ENCODE measurements at places on chromosomes 6 and 20.
A peak's percentile ranks its signal among the peaks of the same experiment; 100 is the strongest.

DNA sequence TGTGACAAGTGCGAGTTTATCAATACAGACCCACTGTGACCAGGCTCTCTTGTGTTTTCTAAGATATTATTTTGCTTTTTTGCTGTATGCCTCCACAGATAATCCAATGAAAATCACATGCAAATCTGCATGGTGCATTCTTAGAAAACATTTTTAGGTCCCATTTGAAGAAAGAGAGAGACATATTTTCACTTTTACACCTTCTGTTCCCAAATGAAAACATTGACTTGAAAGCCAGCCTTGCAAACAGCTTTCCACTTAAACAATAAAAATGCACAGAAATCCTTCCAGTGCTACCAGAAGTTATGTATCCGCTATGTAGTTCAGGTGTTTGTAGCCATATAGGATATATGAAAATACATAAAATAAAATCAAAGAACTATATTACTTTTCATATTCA lies 618.0 kb downstream of the CDH26 start:
- no peak for DNase-seq

GRCh38 chr20:58432186-58432954 lies 43.3 kb downstream of the VAPB start:
- no peak for DNase-seq

DNA sequence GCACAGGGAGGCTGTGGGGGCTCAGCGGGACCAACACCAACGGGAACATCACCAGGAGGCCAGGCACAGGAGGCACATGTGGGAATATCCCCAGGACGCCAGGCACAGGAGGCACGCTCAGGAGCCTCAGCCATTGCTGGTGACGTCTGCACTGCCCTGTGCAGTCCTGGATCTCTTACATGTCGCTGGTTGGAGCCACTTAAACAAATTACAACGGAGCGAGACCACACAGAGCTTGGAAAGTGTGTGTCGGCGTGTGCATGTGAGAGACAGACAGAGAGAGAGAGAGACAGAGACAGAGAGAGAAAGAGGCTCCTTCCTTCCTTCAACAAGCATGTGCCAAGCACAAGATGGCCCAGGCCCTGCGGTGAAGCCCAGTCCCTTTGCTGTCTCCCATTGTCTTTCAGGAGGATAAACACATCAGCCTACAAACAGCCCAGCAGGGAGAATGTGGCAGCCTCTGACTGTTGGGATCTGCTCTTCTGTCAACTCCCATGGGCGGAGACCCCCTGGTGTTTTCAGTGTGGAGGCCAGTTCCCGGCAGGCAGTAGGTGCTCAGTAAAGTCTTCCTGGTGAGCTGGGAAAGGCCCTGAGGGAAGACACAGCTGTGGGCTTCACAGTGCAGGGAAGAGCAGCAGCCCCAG lies 112.7 kb upstream of the THBS2 start:
- no peak for DNase-seq

DNA sequence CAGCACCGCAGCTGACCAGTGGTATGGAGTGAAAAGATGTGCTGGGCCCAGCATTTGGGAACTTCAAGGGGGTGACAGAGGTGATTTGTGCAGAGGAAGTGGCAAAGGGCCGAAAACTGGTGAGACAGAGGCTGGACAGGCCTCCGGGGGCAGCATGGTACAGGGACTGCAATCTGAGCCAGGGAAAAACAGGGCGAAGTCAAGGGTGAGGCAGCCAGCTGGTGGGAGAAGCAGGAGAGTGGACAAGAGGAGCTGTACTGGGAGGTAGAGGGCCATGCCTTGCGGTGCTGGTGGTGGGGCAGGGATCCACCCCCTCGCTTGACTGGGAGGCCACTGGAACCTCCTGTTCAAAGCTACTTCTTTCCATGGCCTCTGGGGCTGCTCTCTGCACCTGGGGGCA lies 7.3 kb upstream of the GFRA4 start:
- peak; percentile 44 for DNase-seq

DNA sequence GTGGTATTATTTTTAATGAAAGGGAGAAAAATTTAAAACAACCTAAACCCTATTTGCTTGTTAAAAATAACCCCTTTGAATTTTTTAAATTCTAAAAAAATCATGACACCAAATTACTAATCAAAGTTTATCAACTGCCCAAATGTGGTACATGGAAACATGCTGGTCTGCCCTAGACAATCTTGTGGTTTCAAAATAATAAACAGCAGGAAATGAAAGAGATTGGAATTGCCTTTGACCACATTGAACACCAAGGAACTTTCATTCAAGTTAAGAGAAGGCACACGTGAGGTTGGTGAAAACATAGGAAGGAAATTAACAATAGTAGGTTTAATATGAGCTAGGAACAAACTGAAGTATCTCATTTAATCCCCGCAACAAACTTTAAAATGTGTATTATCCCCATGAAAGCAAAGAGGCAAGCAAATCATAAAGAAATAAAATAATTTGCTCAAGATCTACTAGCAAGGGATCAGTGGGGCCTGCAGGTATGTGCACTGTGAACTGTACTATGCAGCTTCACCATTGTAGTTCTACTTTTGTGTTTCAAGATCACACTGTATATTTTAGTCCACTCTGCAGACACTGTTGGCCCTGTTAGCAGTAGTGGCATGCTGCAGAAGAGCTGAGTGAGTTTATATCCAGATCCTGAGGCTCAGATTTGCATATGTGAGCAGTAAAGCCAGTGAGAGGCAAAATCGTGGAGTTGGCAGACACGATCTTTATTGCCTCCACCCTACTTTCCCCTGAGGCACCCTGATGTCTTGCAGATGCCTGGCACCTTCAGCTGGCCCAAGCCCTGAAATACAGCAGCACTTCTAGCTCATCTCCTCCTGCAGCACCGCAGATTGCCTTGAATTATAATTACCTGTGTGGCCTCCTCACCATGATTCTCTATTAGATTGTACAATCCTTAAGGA lies 157.8 kb upstream of the TENT5A start:
- DNase-seq = no peak

DNA sequence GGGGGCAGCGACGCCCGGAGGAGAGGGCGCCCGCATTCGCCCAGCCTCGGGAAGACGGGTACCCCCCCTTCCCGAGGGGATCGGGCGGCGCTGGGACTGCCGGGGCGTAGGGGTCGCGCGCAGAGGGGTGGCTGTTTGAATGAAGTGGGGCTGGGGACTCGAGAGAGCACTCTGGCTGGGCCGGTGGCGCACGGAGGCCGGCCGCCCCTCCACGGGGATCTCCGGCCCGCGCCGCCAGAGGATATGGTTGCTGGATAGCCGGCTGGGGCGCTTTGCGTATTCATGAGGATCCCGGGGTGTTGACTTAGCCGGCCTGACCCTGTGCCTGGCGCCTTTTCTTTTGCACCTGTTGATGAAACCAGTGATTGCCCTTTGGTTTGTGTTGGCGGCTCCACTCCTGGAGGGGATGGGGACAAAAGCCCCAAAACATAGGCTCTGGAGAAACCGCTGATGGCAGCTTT lies 469 bp downstream of the SYNJ2 start:
- peak; percentile 44 for DNase-seq

DNA sequence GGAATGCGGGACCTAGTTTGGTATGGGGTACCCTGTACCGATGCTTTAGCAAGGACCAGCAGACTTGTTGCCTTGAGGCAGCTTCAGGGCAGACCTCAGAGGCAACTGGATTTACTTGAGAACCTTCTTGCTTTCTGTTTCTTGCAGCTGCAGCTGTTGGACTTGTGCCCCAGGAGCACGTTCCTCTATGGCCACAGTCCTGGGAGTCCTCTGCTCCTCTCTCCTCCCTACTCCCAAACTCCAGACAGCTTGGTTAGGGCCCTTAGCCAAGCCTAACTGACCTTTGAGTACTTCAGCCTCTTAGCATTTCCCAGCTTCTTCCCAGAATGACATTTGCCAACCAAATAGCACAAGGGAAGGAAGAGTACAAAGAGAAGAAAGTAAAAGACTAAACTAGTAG lies 34.7 kb downstream of the GHRH start:
- no peak for DNase-seq

GRCh38 chr20:49140411-49140810 lies 47.7 kb downstream of the STAU1 start:
- DNase-seq = no peak

DNA sequence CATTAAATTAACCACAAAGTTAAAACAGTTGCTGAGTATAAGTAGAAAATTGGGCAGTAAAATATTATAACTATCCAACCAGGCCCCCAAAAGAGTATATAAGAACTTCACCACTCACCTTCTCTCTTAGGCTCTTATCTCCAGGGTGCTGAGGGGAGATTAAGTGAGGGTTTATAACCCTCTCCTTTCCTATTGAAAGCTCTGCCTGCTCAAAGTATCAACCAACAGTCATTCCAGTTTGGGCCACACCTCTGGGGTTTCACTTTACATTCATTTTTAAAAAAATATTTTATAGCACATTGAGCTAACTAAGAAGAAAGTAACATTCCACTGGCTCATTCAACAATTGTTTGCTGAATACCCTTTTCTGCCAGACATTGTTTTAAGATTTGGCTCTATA lies 22.1 kb downstream of the GSTA4 start:
- no peak for DNase-seq

DNA sequence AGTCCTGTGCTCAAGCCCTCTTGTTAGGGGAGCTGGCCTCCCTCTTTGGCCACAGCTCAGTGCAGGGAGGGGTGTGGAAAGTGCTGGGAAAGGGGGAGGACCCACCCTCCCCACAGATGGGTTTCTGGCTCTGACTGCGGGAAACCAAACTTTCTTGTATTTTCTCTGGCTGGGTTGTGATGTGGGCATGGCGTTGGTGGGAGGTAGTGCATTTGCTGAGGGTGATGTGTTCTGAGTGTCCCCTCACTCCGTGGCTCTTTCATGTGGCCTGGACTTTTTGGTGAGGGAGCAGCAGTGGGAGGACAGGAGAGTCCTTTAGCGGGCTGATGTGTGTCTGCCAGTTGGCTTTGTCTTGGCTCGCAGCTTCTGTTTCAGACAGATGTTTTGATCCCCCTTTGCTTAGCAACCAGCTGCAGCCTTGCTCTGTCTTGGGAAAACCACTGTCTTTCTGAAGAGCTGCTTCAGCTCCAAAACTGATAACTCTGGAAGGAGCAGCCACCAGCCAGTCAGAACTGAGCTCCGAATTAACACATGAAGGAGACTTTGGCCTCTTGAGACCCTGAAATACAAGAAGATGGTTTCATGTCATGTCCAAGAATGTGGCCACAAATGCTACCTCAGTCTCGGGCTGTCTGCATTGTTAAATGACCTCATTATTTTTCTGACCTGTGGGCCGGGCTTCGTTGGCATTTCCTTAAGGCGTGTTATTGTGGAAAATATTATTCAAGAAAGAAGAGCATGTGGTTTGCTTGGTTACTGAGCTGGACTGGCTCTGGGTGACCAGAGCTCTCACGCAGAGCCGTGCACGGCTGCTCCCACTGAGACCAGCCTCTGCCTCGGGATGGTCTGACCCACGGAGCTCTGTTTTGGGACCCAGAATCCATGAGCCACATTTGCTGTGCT lies 21.5 kb downstream of the SYNJ2 start:
- no peak for DNase-seq

- no peak for DNase-seq
These were observed 123.0 kb downstream of the SASH1 start for GRCh38 chr6:148465670-148466069.
